Motor neuron (in vitro differentiated cells): ENCODE measurements at places on chromosomes 6 and 20. TPM values are rescaled to one million over a fixed set of nuclear protein-coding genes. Genes with fewer than 3 reads are reported as not detected.

DNA sequence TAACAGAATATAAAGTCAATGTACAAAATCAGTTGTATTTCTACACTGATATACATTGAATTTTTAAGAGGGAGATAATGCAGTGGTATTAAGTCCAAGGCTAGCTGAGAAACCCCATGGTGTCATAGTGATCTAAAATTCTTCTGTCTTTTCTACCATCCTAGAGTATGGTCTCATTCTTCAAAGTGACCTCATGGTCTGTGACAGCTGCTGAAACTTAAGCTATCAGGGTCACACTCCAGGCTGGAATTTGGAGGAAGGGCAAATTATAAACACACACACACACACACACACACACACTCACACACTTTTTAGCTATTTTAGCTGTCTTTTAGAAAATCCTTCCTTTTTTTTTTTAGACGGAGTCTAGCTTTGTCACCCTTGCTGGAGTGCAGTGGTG lies 47.3 kb upstream of the DYNLRB1 start:
- no peak for ATAC-seq

Gene GSTA3
- not detected in 2 replicates for total RNA-seq

DNA sequence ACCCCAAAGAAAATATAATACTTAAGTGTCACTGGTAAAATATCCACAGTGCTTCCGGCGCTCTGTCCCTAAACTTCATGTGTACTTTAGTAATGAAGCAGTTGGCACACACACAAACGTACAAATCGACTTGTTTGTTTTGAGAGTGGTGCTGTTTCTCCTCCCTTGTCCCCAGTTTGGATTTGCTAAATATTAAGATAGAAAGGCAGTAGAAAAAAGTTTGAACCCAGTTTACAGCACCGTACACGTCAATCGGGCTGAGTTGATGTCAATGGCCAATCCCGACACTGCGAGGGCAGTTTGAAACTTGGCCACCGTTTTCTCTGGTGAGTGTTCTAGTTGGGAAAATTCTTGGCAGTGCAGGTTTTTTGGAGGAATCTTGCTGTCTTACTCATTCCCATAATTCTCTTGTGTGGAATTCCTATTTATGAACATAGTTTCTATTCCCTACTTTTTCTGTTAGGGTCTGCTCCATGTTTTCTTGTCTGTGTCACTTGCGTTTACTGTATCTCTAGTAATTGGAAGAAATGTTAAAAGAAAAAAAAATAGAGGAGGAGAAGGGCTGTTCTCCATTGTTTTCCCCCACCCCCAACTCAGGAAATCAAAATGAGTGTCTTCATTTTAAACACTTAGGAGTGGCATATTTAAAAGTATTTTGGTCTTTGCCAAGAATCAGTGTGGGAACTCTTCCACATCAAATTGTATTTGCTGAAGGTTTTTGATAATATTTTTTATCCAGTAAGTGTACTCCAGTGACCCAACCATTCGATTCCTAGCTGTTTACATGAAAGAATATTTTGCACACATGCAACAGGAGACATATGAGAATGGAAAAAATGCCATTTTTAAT lies 72.3 kb downstream of the OR2B2 start:
- ATAC-seq, result no peak

Gene MCHR2
- not detected in 2 replicates for total RNA-seq

- no peak for ATAC-seq
These were observed 104.8 kb upstream of the ZNF217 start for GRCh38 chr20:53698371-53698978.

DNA sequence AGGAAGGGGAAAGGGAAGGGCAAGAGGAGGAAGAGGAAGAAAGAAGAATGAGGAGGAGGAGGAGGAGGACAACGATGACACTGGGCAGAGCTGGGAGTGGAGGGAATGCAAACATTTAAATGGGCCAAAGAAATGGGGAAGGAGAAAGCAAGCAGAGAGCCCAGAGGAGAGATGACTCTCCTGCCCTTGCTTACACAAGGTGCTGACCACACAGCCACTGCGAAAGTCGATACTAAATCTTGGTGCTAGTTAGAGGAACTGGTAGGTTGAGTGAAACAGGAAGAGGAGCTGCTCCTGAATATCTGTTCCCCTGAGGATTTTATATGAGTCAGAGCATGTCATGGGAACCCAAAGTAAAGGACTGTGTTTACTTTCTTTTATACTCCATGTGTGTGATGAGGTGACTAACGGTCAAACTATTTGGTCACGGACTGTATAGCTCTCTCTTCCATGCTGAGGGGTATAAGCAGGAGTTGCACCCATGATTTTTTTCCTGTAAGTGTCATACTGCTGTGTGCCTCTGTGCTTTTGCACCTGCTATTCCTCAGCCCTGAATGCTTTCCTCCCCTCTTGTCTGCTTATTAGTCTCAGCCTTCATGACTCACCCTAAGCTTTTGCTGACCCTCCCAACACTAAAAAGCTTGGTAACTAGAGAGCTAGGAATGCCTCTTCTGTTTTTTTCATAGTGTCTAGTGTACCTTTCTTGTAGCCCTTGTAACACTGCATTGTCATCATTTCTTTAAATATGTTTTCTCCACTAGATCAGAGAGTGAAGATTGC lies 9.5 kb upstream of the PAQR8 start:
- ATAC-seq, result peak; percentile 94

DNA sequence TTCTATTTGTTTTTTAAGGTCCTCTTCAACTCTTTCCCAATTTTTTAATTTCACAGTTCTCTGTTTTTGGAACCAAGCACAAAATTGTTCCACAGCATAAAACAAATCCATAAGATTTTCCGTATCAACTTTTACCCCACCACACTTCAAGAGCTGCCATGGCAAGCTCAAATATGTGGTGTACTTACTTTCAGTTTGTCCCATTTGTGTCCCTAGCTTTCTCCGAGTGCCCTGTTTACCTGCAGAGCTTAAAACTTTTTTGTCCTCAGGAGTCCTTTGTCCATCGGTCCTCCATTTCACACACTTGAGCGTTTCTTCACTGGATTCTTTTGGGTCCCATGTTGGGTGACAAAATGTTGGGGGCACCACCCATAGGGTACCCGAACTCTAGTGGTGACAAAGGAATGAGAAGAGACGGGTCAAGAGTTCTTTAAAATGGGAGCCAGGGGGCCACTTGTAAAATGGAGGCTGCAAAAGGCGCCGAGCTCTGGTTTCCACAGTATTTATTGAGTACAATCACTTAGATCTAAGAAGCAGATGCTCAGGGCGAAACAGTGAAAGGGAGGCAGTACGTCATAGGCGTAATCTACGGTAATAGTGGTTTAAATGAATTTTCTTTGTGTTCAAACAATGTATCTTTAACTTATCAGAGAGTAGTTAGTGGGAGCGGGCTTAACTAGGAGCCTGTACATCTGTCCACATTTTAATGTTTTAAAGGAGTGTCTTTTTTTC lies 39.8 kb upstream of the SERINC1 start:
- ATAC-seq, result no peak

- ATAC-seq, result no peak
These were observed 73.3 kb upstream of the LYRM2 start for GRCh38 chr6:89711801-89712200.

- ATAC-seq, result peak; percentile 79
These were observed 129.4 kb upstream of the RIN2 start for GRCh38 chr20:19628570-19629134.

GRCh38 chr6:148309301-148309700 lies 33.3 kb upstream of the SASH1 start:
- no peak for ATAC-seq

DNA sequence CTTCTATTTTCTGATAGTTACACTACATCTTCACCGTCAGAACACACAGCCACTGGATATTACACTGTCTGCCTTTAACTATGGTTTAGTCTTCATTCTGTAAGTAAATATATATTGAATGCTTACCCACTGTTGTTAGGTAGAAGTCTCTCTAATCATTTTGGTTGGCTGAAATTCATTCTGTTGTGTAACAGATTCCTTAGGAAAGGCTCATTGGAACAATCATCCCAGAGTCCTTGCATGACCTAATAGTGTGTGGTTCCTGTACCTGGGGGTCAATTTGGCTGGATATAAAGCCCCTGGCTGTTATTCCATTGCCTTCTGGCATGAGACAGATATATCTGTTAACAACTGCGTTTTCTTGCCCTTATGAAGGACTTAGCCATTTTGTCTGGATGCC lies 9.9 kb downstream of the BLOC1S5 start:
- no peak for ATAC-seq

- no peak for ATAC-seq
These were observed 244.8 kb downstream of the DLL1 start for GRCh38 chr6:170045981-170046667.

DNA sequence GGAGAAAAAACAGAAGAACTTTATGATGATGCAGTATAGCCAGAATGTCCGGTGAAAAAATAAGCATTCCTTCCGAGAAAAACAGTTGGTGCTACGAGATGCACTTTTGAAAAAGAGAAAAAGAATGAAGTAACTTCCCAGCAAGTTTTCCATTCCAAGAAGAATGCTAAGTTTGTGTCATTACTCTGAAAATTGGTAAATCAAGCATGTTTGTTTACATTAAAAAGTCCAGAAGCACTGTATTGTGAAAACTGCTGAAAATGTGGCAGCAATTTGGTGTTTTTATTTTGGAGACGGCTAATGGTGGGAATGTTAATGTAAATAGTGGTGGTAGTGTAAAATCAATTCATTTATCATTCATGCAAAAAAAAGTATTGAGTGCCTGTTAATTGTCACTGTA lies 46.3 kb downstream of the MKKS start:
- no peak for ATAC-seq

GRCh38 chr6:21277601-21278374 lies 315.8 kb upstream of the SOX4 start:
- peak; percentile 93 for ATAC-seq

Gene COX4I2
- total RNA-seq, result not detected in 2 replicates

Gene TRIM40
- 0.22 and 1.5 TPM in 2 replicates for total RNA-seq

GRCh38 chr20:34309691-34310090 lies 6.5 kb upstream of the AHCY start:
- no peak for ATAC-seq

Gene ADAM33
- total RNA-seq, result 0.23 and 0.36 TPM in 2 replicates

- ATAC-seq, result peak; percentile 60
These were observed 13.6 kb upstream of the GATA5 start for GRCh38 chr20:62489186-62489931.

DNA sequence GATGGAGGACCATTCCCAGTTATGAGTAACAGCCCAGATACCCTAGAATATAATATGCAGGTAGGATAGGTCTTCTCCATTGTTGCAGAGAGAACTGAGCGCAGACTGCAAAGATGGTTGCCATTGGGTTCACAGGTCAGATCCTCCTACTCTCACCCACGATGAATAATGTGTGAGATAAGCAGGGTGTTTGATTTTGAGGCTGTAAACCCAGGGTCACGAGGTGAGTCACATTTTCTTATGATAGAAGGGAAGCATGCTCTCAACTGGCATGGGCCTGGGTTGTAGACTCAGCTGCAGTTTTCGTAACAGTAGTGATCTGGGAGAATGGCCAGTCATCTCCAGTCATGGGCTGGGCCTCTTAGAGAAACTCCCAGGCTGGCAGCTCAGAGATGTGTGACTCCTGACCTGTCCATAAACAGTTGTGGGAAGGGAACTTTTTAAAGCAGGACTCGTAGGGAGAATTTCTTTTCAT lies 74.2 kb downstream of the CD164 start:
- ATAC-seq, result peak; percentile 88

Gene HSPA1L
- total RNA-seq, result 2.4 and 2.9 TPM in 2 replicates

GRCh38 chr6:227074-227782 lies 65.1 kb upstream of the DUSP22 start:
- ATAC-seq, result no peak

Gene GRM4
- total RNA-seq, result 3.0 and 4.3 TPM in 2 replicates

DNA sequence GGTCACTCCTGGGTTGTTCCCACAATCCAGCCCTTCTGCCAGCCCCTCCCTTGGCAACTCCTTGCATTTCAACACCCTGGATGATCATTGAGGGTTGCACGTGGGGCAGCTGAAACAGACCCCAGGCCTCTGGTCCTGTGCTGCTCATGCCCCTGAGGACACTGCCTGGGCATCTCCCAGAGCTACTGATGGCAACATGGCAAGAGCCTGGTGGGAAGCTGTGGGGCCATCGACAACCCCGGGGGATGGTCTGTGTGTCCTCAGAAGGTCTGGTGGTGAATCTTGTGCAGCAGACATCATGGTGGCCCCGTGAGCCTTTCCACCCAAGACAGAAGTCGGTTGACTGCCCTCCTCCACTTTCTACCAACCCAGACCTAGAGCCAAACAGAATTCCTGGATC lies 4.9 kb upstream of the ANGPT4 start:
- ATAC-seq, result no peak

DNA sequence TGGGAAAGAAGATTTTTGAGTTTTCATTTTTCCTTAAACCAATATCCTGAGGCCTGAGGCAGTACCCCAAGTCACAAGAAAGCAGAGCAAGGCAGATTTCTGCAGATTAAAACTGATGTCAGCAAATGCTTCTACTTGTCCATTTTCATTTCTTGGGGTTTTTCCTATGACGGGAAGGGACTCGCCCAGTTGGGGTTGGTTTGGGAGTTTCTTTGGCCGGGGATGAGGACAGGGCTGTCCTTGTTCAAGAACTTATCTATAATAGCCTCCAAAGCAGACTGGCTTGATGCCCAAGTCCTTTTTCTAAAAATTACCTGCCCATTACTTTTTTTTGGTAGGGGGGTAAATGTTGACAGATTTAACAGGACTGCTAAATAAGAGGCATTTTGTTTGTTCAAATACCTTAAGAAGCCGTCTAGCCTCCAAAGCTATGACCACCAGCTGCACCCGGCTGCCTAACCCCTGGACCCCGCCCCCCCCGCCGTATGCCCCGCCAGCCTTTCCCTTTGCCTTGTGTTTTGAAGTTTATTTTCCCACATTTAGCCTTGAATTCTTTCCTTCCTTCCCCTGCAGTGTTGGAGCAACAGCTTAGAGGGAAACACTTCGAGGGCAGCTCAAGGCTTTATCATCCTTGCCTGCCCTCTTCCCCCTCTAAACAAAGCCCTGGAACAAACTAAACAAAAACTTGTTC lies 2.5 kb downstream of the KCNK5 start:
- ATAC-seq, result no peak

DNA sequence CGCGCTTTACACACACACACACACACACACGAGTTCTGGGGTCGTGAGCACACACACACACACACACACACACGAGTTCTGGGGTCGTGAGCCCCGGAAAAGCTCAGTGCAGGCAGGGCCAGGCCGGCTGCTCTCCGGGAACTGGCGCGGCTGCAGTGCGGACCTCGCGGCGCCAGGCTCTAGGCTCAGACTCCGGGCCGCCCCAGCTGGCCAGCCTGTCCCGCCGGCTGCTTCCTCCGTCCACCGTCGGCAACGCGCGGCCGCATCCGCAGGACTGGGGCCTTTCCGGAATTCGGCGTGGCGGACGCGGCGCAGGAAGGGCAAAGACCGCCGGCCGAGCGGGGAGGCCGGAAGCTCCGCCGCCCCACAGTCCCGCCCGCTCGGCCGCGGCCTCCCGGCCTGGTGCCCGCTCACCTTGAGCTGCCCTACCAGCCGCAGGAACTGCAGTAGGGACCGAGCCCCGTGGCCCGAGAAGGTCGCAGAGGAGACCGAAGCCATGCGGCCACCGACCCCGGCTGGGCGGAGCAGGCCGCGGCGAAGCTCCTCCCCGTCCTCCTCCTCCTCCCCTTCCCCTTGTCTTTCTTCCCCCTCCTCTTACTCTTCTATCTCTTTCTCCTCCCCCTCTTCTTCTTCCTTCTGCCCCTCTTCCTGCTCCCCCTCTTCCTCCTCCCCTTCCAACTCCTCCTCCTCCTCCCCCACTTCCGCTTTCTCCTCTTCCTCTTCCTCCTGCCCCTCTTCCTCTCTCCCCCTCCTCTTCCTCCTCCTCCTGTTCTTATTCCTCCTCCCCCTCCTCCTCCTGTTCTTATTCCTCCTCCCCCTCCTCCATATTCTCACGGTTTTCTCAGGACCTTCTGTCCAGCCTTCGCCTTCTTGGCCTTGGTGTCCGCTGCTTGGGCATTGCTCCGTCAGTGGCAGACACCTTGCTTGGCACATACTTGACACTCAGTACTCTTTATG lies at the start of gene HDDC2:
TSS of gene HDDC2 (minus strand) at position 533 of the 957 bp plus-strand sequence. CDS start at position 498, 35 bp downstream.
- peak; percentile 92 for ATAC-seq

- no peak for ATAC-seq
These were observed 33.1 kb upstream of the FAM135A start for GRCh38 chr6:70380252-70380651.
